ENCODE measurements at places on chromosomes 2 and 18.

GRCh38 chr2:96163768-96164429, 18.7 kb upstream of the DUSP2 start:
- DNase-seq: no peak

GRCh38 chr18:79524181-79525078, 128.7 kb downstream of the NFATC1 start:
- DNase-seq: no peak

- DNase-seq: no peak
Observed at GRCh38 chr18:48055351-48055750, 124.9 kb upstream of the SMAD2 start.

DNA sequence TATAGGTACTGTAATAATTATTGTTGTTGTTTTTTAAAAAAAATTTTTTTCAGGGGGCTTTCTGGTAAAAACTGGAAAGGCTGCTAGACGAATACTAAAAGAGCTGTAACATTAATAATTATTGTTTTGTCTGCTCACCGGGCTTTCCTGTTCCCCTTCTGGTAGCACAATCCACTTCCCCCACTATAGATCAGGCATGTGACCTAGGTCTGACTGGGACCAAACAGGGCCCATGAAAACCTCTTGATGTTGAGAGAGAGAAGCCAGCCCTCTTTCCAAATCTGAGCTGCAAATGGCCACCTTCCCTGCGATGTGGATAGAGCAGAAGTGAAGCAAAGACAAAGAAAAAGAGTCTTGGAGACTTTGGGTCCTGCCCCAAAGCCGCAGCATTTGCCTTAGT, 23.4 kb downstream of the SH2D6 start:
- DNase-seq: no peak

GRCh38 chr2:29803537-29803936, 117.8 kb downstream of the ALK start:
- no peak for DNase-seq

GRCh38 chr2:140108706-140109475, 1328.7 kb upstream of the NXPH2 start:
- no peak for DNase-seq

DNA sequence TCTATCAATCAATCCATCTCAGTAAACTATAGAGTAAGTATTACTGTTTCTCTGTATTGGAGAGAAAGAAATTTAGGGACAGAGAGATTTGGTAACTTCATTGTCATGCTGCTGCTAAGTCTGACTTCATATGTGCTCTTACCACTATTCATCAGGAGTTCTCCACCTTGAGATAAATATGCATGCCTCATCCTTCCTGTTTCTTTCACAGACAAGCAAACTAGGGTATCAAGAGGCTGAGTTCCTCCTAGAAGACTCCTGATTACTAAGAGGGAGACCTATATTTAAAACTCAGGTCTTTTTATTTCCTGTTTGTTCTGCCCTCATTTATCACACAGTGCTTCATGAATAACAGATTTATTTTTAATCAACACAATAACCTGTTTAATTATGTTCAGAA, 34.1 kb downstream of the RIT2 start:
- no peak for DNase-seq

DNA sequence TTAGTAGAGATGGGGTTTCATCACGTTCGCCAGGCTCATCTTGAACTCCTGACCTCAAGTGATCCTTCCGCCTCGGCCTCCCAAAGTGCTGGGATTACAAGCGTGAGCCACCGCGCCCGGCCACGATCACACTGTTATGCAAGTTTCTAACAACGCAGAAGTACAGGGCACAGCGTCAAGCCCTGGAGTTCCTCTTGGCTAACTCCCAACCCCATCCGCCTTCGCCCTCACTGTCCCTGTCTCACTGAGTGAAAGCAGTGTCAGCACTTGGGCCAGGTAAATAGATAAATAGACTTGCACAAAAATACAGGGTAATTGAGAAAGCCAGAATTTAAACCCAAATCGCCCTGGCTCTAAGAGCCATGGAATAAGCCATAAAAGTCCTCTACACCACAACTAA, 111.7 kb downstream of the ACVR1 start:
- DNase-seq: no peak

- DNase-seq: no peak
Observed at GRCh38 chr2:183034806-183035205, 3.5 kb downstream of the NCKAP1 start.

DNA sequence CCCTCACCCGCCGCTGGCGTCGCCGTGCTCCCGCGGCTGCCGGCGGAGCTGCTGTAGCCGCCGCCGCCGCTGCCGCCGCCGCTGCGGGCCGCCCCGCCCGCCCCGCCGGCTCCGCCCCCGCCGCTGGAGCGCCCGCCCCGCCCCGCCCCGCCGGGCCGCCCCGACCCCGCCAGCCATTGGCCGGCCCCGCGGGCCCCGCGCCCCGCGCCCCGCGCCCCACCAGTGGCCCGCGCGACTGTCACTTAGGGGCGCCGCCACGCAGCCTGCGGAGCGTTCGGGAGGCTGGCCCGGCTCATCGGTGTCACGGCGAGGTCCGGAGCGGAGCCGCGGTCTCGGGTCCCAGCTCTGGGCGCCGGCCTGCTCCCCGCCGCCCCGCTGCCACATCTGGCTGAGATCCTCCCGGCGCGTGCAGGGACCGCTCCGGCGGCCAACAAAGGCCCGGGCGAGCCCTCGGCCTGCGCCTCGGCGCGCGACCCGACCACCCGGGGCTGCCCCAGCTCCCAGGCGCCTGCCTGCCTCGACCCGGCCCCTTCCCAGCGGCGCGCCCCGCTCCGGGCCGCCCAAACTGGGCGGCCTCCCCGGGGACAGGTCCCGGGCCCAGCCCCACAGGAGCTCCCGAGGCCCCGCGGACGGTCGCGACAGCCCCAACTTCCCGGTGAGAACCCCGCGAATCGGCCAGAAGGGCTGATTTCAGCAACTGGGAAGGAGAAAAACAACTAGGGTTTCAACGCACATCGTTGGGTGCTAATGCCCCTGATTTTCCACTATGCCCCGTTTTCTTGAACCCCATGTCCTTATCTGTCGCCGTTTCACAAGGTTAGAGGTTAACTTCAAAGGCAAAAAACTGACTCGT, at the start of gene MGAT4A:
Gene MGAT4A, minus strand, starts transcription at position 92 of the 853 bp plus-strand sequence. CDS start 4,800 bp downstream, outside the sequence.
- peak; percentile 15 for DNase-seq
